LoVo (cell line): ENCODE measurements at places on chromosomes 1 and 21.
A peak's percentile ranks its signal among the peaks of the same experiment; 100 is the strongest.

DNA sequence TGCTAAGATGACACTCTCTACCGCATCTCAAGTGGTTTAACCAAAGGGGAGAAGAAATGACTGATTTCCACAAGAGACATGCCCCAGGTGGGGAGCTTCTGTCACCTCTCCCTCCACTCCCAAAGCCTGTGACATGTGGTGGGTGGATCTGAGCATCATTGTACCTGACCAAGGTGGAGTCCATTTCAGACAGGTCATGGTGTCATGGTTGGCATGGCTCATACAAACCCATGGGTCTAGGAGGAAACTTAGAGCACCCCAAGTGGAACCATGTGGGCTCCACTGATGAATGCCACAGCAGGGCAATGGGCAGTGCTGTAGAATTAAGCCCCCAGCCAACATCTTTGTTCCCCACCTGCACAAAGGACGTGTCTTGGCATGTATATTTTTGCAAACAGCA lies 131.5 kb upstream of the EDN2 start:
- DNase-seq = no peak

- DNase-seq = no peak
These were observed 33.4 kb upstream of the NTPCR start for GRCh38 chr1:232917053-232917452.

DNA sequence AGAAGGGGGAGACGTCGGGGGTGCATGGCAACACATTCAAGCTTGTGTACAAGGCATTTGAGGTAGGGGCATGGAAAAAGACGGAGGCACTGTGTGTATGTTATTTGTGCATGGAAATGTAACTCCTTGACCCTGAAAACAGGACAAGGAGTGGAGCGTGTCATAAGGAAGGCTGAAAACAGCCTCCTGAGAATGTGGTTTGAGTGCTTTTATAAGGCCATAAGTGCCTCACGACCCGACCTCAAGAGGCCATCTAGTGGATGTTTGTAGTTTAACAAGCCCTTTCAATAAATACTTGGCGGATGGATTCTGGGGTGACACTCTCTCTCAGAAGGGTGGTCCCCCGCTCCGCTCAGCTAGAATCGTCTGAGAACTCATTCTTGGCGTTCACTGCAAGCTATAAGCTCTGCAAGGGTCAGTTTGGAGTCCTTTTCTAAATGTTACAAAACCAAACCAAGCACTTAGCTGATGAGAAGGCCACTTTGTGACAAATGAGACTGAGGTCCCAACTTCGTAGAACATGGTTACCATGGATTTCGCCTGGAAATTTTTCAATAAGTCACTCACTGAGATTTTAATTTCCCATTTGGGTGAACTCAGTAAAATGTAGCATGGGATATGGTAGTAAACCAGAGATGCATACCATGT lies 38.8 kb upstream of the CLCA4 start:
- no peak for DNase-seq

- DNase-seq = peak; percentile 11
These were observed 23.5 kb downstream of the LRRC8D start for GRCh38 chr1:89844241-89844807.

GRCh38 chr1:18855573-18855972 lies 3.9 kb downstream of the TAS1R2 start:
- DNase-seq = no peak

DNA sequence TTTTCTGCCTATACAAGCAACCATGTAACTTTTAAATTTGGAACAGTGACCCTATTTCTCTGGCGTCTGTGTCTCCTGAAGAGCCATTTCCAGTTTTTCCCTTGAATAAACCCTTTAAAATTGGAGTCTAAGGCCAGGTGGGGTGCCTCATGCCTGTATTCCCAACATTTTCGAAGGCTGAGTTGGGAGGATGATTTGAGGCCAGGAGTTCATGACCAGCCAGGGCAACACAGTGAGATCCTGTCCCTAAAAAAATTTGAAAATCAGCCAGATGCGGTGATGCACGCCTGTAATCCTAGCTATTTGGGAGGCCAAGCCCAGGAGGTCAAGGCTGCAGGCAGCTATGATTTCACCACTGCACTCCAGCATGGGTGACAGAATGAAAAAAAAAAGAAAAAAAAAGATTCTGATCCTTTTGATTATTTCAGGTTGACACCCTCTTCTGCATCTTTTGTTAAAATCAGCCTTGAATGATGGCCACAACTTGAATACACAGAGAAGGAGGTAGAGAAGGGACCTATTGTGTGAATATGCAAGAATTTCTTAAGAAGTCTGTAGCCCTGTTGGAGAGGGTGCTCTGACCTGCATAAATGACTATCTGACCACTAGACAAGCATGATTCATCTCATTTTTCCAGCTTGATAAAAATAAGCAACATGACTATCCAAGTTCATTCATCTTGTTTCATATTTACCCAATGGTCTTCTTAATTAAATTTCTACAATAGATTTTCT lies 40.2 kb upstream of the PARP1 start:
- DNase-seq = no peak

DNA sequence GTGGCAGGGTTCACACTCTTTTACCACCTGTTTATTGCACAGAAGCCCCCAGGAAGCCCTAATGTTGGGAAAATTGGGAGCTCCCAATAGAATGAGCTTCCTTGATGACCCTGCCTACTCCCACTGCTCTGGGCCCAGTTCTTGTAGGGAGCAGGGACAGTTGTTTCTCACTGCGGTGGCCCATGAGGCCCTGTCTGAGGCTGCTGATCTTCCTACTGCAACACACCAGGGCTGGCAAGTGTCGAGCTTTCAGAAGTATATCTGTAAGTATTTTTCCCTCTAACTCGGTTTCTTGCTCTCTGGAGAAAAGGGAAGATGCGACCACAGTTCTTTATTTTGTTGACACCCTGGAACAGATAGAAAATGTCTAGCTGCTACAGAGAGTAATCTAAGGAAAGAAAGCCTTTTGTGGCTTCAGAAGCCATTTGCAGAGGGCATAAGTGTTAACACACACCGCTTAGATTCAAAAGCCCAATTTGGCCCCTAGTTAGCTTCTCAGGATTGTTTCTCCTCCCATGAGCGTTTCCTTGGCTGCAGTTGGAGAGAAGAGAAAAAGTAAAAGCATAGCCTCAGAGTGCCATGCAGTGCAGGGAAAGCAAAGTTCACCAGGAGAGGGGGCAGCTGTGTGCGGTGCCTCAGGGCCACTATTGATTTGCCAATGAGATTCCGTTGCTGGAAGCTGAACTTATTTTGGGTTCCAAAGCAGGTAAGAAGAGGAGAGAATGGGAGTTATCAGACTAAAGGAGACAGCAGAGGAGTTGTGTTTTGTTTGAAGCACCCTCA lies 102.6 kb downstream of the SELENOF start:
- DNase-seq = no peak

GRCh38 chr1:207103892-207104373 lies at the start of gene C4BPA:
C4BPA (plus strand) TSS chr1:207104233; CDS start chr1:207113026, 8,793 bp downstream.
- no peak for DNase-seq
